ENCODE measurements at places on chromosomes 12 and 14. TPM values are rescaled to one million over a fixed set of nuclear protein-coding genes. Genes with fewer than 3 reads are reported as not detected.

- DNase-seq, result no peak
Observed at GRCh38 chr12:98551787-98552186, 36.4 kb downstream of the TMPO start.

PRPH gene
- total RNA-seq, result not detected

DNA sequence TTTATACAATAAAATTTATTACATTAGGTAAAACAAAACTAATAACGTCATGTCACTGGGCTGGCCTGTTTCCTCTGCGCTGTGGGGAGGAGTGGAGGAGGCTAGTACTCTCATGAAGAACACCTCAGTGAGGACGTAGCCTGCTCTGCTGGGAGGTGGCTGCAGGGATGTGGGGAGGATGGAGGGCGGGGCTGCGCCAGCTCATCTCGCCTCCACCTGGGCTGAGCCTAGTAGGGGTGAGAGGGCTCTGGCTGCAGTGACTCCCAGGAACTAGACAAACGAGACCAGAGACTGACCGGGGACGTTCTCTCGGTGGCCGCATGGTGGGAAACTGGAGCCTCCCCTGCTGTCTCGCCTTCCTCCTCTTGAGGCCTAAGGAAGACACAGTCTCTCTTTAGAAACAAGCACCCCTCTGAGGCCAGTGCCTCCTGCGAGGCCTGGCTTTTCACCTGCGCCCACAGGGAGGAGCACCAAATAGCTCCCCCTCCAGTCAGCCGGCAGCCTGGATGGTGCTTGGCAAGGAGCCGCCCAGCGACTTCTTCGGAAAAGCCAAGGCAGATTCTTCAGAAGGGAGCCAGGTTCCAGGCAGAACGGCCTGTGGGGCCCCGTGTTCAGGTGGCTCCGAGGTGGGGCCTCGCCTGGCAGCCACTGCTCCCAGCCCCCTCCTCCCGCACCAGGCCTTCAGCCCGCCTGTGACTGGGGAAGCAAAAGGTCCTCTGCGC, 62.4 kb downstream of the PLEKHG3 start:
- no peak for DNase-seq

DNA sequence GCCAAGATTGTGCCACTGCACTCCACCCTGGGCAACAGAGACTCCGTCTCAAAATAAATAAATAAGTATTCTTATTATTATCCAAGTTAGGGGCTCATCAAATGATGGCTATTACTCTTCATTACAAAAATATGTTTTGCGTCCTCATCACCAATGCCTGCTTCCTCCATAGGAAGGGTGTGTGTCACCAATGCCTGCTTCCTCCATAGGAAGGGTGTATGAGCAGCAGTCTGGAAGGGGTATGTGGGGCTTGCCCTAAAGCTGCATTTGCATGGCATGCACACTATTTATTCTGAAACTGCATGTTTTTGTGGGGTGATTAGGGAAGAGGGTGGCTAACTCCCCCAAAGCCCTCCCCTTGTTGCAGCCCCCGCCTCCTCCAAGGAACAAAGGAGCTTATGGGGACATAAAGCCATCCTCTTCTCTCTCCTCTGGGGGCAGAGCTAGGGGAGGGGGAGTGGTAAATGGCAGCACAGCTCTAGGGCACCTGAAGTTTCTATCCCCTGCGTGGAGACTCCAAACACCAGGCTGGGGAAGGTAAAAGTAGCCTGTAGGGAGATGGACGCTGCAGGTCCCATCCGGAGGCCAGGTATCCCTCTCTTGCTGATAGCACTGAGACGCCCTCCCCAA, 1.3 kb downstream of the CAMKK2 start:
- no peak for DNase-seq

- no peak for DNase-seq
Observed at GRCh38 chr14:49770212-49770817, 2.4 kb downstream of the KLHDC2 start.

DNA sequence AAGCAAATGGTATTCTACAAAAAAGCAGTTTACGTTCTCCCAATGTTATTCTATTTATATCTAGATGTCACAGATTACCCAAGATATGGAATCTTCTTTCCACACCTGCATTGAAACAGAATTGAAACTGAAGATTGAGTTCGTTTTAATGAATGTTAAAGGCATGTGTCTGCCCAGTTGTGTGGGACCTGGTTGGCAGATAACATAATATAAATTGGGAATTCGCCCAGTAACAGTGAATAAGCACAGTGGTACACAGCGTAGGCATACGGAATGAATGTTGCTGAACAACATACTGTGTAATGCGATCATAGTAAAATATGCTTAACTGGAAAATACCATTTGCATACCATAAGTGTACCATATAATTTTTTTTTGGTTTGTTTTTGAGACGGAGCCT, 4.3 kb downstream of the KHNYN start:
- no peak for DNase-seq

DNA sequence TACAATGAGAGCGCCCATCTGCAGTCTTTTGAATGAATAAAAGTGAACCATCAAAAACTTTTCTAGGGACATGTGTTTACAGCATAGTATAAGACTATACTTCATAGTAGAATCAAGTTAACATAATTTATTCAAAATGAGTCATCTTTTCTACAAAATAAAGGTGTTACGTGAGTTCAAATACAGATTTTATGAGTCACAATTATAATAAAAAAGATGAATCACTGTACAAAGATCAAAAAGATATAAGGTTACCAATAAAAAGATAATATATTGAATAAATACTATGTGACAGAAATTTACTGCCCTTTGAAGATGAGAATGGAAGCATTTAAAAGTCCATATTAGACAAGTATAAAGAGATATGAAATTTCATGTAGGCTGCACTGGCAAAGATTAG, 2.8 kb downstream of the MBIP start:
- DNase-seq, result no peak

DNA sequence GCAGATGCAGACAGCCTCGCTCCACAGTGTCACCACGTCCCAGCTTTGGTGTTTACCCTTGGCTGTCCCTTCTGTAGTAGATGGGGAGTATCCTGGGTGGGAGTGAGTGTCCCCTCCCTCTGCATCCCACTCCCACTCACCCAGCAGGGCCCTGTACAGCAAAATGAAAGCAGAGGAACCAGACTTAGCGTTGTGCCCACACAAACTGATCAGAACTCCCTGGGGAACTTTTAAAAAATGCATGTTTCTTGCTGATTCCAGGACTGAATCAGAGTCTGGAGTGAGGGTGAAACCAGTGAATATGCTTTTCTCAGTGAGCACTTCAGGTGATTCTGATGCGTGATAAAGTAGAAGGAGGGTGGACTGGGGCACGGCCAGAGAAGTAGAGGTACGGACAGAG, 2.9 kb downstream of the ACVRL1 start:
- no peak for DNase-seq

- DNase-seq, result no peak
Observed at GRCh38 chr14:58912287-58912686, 274.5 kb downstream of the DACT1 start.

DNA sequence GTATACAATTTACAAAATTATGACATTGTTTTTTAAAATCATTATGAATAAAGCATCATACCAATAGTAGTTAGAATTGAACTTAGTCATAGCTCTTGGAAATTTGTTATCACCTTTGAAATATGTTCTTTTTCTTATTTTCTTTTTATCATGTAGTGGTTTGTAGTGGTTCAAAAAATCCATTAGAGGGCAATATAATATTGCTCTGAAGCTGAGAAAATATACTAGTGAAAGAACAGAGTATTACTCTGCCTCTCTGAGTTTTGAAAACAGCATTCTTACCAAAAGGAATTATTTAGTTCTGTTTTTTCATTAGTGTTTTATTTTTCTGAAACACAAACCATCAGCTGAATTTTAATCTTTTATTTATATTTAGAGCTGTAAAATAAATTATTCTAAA, 76.2 kb downstream of the PDZRN4 start:
- DNase-seq, result no peak

DNA sequence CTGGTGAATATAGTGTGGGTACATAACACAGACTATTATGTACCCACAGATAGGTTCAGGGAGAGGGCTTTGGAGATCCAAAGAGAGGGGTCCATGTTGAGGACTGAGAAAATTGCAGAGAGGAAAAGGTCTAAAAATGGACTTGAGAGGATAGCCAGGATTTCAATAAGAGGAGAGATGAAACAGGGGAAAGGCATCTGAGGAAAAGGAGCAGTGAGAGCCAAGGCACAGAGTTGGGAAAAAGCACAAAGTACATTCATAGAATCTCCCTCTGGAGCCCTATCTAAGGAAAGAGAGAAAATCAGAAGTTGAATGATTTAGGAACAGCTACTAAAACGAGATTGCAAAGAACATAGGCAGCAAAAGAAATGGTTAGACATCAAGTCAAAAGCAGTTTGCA, 182.8 kb downstream of the SRGAP1 start:
- no peak for DNase-seq
